NCI-H1105 treated with DMSO at 0.1 percent for 48 hours (cell line): ENCODE measurements at places on chromosomes 3 and 15.

DNA sequence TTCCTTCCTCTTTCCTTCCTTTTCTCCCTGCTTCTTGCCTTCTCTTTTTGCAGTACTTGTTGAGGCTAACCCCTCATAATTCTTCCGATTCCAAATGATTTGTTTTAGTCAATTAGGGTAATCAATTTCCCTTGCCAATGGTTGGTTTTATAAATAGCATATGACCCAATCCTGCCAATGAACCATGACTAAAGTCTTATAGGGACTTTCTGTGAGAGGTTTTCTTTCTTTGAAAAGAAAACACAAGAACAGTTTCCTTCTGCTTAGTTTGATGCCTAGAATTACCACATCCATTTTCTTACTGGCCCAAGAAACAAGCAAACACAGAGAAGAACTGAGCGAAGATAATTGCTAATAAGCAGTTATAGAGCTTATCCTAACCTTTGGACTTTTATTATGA is 292.5 kb upstream of the SATB1 start:
- no peak for DNase-seq

DNA sequence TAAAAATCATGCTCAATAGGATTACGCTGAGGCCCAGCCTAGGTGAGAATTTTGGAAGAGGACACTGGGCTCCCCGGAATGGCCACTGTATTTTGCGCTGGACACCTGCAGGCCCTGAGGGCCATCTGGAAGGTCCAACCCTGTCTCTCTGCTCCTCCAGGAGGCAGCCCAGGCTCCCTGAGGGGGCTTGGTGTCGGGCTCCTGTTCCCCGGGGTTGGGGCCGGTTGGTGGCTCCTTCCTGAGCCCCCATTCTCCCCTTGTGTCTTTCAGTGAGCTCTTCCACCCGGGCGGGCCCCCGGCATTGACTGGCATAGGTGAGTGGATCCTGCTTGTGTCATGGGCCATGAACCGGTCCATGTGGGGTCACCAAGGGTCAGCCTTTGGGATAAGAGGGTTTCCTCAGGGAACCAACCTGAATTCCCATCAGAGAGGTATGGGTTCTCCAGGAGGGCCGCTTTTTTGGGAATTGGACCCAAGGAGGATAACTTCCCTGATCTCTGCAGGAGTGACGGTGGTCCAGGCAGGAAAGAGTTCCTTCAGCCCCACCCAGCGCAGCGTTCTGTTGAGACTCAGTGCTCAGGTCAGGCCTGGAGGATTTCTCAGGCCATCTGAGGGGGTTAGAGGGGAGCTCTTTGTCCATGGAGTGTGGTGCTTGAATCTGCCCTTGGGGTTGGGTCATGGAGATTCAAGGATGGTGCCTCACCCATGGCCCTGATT is 187.8 kb downstream of the UBE3A start:
- no peak for DNase-seq

- peak; percentile 26 for DNase-seq
These were observed 21.2 kb downstream of the ARL13B start for GRCh38 chr3:94001191-94001590.

- DNase-seq: no peak
These were observed 140.4 kb upstream of the TP63 start for GRCh38 chr3:189490749-189491148.

DNA sequence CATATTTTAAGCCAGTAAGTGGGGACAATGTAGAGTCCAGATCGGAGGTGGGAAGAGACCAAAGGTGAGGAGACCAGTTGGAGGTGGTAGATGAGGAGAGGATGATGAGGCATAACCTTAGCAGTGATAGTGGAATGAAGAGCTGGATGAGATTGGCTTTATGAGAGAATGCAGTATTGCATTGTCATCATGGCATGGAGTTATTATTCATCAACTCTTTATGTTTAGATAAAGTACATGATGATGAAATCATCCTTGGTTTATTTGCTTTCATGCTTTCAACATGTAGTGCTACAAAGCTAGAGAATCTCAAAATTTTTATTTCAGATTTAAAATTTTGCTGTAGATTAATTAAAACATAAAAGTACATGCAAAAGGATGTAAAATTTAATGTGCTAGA is 64.0 kb downstream of the PPM1L start:
- no peak for DNase-seq

DNA sequence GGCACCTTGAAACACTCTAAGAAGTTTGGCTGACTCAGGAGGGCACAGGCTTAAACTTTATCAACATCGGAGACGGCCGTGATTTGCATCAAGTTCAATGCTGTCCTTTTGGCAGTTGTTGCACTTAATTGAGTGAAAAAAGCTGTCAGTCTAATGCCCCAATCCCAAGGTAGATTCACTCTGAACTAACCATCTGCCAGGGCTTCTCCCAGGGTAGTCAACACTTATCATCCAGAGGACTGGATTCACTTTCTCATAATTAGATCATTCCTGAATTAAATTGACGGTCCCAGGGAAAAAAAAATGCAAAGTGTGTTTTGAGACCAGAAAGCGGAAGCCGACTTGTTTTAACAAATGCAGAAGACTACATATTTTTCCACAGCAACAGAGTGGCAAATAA is 28.5 kb downstream of the RORA start:
- no peak for DNase-seq

DNA sequence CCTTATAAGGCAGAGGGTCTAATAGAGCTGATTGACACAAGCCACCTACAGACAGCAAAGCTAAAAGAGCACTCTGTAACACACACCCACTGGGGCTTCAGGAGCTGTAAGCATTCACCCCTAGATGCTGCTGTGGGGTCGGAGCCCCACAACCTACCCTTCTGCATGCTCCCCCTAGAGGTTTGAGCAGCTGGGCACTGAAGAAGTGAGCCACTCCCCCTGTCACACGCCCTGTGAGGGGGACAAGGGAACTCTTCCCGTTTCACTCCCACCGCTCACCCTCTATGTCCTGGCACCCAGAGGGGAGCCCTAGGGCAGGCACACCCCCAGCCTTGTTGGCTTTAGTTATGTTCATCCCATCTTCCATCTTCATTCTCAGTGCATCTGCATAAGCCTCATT is 9.4 kb upstream of the CSTA start:
- no peak for DNase-seq

DNA sequence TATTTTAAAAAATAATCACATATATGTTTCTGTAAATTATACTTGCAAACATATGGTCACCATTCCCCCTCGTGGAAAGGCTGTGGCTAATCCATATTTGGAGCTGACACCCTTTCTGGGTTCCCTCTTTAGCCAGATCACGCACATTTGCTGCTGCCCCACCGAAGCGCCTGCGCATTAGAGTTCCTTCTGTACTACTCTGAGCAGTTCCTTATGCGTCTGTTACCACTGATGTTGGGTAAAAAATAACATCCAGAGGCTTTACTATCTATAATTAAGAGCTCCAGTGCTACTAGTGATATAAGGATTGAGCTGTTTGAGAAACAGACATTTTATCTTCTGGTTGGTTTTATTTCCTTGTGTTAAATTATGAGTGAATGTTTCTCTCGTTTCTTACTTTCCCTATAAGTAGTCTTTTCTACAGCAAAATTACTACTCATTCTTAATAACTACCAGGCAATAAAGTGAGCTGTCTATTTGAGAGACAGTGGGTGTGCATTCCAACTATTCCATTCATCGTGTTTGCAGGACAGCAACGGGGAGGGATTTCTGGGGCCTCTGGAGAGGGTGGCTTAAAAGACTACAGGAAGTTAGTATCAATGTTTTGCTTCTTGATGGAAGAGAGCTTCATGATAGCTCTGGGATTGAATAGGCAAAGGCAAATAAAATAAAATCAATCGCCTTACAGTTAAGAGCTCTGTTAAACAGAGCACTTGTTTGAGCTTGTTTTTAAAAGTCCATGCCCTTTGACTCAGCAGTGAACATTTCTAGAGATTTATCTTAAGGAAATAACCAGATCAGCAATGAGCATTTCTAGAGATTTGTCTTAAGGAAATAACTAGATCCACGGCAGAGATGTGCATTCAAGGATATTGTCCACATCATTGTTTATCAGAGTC is 245.2 kb downstream of the CD47 start:
- DNase-seq: no peak

DNA sequence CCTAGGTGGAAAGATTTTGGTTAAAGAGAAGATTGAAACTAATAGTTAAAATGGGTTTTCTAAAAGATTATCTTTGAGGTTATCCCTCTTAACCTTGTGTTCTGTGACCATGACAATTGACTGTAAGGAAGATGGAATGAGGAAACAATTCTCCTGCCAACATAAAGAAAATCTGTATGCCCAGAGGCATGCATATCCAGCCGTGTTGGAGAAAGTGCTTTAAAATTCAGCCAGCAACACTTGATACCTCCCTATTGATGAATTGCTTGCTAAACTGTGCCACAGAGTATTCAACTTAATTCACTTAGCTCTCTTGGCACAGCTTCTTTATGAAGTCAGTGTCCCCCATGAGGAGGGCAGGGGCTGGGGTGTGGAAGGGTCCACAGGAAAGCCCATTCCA is 203.5 kb downstream of the UBE2E2 start:
- DNase-seq: no peak

DNA sequence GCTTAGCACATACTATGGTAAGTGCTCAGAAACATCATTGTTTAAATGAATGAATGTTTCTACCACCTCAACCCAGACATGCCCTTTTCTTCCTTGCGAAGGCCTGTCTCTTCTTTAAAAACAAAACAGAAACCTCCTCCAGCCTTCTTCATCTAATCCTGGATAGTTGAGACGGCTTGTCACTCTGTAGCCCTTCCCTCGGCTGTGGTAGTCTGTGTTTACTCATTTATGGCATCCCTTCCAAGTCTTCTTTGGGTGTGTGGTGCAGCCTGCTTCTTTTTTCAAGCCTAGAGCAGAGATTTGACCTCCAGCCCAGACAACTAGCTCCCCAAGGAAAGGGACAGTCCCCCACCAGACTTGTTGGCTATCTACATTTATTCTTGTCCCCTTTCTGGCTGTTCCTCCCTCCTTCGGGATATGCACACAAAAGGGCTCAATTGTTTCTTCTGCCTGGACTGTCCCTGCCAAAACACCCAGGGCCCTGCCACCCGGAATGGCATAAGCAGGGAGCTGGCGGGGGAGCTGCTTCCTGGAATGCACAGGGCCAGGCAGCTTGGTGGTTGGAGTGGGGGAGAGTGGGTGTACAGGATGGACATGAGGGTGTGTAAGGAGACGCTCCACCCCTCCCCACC is 67.8 kb downstream of the ITGA11 start:
- no peak for DNase-seq

DNA sequence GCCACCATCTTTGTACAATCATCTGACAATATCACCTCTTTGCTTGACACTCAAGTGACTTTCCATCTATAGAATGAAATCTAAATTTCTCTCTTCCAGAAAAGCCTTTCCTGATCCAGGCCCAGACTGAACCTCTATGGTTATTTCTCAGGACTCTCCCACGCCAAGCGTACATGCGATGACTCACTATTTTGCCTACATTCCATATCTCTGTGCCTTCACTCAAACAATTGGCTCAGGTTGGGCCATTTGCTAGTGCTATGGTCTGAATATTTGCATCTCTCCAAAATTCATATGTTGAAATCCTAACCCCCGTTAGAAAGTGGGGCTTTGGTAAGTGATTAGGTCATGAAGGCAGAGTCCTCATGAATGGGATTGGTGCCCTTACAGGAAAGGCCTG is 43.9 kb downstream of the ST3GAL6 start:
- DNase-seq: no peak

GRCh38 chr15:34699968-34700640 is 54.7 kb downstream of the GJD2 start:
- no peak for DNase-seq

GRCh38 chr3:11643201-11643603 is 513 bp downstream of the VGLL4 start:
- no peak for DNase-seq

- DNase-seq: no peak
These were observed 335.0 kb upstream of the CTNNB1 start for GRCh38 chr3:40864146-40864782.

- DNase-seq: no peak
These were observed 95.5 kb upstream of the PRR23E start for GRCh38 chr3:127097481-127097880.

- DNase-seq: peak; percentile 88
These were observed 203.7 kb downstream of the SLC9A9 start for GRCh38 chr3:143644370-143645089.

- DNase-seq: no peak
These were observed 69.2 kb upstream of the MFGE8 start for GRCh38 chr15:88982304-88982945.

GRCh38 chr3:129654131-129654530 is 47.7 kb upstream of the PLXND1 start:
- no peak for DNase-seq

DNA sequence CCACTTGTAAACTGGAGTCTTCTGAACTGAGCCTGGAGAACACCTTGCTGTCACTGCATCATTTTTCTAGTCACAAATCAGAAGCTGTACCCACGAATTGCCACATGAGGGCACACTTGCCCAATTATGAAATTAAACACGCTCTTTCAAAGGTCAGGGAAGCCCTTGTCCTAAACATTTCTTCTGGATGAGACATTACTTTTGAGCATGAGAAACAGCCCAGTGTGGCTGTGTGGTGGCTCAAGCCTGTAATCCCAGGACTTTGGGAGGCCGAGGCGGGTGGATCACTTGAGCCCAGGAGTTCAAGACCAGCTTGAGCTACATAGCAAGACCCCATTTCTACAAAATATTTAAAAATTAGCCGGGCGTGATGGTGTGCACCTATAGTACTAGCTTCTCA is 27.5 kb upstream of the CFAP161 start:
- DNase-seq: peak; percentile 8

DNA sequence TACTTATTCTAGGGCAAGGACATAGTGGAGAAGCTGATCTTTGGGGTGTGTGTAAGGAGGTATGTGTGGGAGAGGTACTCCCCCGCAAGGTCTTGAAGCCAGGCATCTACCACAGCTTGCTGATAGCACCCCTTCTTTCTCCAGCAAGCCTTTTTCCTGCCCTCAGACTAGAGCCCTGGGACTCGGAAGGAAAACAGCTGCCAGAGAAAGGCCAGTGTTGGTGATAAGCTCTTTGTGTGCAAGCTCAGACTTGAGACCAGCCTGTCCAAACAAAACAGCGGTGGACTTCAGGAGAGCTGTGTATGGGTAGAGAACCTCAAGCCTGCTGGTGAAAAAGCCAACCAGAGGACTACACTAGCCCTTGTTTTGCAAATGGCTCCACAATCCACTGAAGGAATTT is 1028.6 kb downstream of the MCTP2 start:
- DNase-seq: no peak
